Amniotic stem cell (primary cell): ENCODE measurements at places on chromosomes 1 and 21.

DNA sequence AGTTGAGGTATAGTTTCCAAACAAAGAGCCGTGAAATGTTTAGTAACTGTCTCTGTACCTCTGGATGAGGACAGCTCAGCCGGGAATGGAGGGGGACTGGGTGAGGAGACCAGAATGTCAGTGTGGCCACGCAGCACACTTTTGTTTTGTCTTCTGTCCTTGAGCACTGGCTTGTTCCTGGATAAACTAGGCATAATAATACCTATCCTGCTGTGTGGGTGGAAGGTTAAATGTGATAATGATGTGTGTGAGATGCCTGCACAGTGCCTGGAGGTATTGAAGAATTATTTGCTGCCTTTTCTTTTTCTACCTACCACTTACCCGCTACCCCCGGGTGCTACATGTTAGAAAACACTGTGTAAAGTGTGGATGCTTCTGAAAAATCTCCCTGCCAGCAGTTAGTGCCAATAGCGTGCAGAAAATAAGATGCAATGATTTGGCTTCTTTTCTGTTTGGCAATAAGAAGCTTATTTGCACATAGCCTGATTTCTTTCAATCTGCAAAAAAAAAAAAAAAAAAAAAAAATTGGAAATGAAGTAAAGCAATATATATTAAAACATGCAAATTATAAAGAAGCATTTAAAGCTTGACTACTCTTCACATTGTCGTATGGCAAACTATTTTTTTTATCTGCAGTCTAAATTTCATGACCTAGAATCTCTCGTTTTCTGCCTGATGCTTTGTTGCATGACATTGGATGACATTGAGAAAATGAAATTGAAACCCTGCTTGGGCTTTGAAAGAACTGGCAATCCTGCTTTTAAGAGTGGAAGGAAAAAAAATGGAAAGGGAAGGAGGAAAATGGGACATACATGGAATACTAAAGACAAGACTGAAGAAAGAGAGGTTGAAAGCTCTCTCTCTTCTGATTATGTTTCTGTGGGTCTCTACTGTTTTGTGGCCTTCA lies 89.5 kb downstream of the DISC1 start:
- DNase-seq = no peak

DNA sequence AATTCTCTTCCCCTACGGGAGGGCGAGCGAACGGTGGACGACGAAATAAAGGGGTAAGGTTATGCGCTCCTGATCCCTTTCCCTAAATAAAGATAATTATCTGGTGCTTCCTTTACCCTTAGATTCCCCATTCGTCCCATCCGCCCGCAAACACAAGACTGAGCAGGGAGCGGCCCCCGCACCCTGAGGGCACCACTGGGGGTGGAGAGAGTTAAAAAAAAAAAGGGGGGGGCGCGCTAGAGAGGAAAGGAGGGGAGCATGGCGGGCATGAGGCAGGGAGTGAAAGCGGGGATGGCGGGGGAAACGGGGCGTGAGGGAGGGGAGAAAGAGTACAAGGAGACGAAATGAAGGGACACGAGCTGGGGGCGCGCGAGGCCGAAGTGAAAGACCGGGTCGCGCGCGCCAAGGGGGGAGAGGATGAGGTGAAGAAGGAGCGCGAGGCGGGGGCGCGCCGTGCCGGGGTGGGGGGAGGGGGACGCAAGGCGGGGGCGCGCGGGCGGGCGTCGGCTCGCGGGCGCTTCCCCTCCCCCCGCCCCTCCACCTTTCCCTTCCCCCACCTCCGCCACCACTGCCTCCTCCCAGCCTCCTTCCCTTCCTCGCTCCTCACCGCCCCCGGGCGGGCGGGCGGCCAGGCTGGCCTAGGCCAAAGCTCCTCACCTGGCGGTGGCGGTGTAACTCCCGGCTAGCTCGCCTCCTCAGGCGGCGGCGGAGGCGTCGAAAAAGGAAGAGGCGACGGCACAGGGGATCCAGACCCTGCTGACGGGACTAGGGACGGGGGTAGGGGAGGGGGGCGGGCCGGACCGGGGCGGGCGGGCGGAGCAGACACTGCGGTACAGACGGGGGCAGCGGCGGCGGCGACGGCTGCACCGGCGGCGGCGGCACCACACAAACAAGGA lies 448 bp downstream of the GATAD2B start:
- DNase-seq = no peak

DNA sequence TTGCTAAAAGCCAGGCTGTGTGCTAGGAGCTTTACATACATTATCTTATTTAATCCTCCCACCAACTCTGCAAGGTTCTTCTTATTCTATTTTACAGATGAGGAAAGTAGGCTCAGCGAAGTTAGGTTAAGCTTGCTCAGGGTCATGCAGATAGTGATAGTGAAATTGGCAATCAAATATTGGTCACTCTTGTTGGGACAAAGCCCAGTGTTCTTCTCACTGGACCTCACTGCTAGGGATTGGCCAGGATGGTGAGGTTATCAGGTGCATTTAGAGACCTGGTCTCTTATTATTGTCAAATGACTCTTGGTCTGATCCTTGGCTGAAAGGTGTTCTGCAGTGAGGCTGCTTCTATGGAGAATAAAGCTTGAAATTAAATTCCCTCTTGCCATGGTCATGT lies 145.1 kb downstream of the CNIH3 start:
- DNase-seq = no peak

GRCh38 chr1:87155648-87156047 lies 173.0 kb upstream of the LMO4 start:
- no peak for DNase-seq

- no peak for DNase-seq
These were observed 378.0 kb upstream of the VAMP3 start for GRCh38 chr1:7393136-7393535.

GRCh38 chr21:44872323-44872648 lies 1.2 kb downstream of the PTTG1IP start:
- no peak for DNase-seq

- no peak for DNase-seq
These were observed 12.2 kb upstream of the PGLYRP3 start for GRCh38 chr1:153324912-153325311.

GRCh38 chr1:14113271-14113670 lies 413.3 kb downstream of the PRDM2 start:
- no peak for DNase-seq
